ENCODE measurements at places on chromosomes 12 and 14.

GRCh38 chr14:73323896-73324399, 86.6 kb downstream of the PAPLN start:
- DNase-seq: no peak

GRCh38 chr12:67795236-67795635, 146.7 kb downstream of the DYRK2 start:
- no peak for DNase-seq

DNA sequence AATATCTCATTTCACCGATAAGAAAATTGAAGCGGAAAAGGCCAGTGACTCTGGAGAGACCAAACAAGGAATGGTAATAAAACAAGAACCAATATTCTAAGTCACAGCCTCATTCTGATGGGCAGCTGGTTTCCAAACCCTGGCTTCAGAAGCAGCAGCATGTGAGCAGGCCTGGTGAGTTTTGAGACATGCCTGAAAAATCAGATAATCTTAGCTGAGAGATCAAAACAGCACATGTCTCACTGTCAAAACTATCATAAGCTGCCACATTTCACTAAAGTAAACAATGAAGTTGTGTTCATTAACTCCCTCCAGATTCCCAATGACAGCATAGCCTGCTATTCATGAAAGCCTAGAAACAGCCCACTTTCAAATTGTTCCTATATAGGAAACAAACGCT, 36.5 kb downstream of the CIT start:
- DNase-seq: no peak

GRCh38 chr12:96886998-96887677, 19.9 kb upstream of the NEDD1 start:
- DNase-seq: no peak

DNA sequence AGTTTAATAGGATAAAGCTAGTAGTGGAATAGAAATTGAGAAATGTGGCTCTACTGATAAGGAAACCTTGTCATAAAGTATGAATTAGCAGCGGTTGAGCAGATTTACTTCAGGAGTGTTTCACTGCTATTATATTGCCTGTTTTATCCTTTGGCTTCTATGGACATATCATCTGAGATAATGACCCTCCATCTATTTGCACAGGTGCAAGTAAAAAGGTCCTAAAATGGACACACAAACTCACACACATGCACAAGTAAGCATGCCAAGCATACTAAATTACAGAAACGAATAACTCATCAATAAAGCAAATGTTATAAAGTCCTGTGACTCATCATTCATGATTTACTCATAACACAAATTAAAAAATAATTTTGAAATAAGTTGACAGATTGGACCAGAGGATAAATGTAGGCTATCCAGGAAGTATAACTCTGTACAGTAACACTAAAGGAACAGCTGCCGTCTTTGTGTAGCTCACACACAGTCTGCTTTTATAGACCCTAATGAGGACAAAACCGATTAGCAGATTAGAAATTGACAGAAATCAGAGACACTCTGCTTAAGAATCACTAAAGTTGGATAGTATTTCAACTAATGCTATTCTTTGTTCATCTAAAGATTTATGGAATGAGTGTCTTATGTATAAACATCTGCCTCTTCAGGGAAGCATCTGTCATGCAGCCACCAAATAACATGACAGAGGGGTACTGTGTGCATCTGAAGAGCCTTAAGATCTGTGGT, 73.9 kb downstream of the SYT1 start:
- DNase-seq: no peak

- no peak for DNase-seq
These were observed 87.6 kb downstream of the PPP2R5C start for GRCh38 chr14:101849125-101849524.

DNA sequence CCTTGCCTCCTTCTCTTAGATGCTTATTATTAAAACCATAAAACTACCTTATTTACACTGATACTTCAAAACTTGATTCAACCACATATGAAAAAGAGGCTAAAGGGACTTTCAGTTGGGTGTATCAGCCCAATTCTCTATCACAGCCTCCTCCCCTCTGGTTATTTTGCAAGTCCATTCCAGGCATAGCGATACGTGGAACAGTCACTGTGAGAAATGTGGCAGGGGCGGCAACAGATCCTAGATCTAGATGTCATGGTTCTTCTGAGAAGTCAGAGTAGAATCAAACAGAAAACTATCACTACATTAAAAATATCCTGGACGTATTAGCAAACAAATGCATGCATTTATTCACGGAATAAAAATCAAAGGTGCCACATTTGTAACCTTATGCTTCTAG, 83.2 kb downstream of the RALGAPA1 start:
- no peak for DNase-seq

DNA sequence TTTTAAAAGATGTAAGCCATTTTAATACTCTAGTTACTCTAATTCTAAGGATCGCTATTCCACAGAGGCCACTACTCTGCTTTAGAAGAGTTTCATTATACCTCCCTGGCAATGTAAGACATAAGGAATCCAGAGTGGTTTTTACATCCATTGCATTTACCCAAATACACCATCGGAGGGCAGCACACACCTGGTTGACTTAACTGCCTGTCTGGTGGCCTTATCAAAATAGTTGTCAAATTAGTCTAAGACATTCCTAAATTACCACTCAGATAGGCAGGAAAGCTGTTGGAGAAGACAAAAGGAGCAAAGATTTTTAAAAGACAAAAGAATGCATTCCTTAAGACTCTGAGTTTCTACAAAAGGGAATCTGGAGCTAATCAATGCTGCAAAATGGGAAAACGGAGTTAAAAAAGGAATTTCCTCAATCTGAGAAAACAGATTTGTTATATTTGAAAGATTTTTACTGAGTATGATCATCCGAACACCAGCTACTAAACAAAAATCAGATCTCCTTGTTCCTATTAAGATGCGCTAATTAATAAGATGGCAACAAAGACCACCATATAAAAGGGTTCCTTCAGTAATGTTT, 33.8 kb upstream of the FGD4 start:
- DNase-seq: no peak

DNA sequence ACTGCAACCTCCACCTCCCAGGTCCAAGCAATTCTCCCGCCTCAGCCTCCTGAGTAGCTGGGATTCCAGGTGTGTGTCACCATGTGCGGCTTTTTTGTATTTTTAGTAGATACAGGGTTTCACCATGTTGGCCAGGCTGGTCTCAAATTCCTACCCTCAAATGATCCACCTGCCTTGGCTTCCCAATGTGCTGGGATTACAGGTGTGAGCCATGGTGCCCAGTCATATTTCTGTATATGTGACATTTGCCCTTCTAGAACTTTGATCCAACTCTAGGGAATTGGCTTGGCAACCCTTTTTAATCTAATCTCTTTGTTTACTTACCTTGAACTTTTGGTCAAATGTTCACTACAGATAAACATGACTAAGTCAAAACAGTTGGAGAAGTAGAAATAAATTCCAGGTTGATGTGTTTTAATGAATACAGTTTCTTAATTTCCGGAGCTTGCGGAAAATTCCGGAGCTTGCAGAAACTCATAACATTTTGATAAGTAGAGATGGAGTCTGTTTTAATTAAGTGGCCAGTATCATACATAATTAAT, 11.5 kb upstream of the PEBP1 start:
- no peak for DNase-seq

- DNase-seq: no peak
These were observed 2.5 kb downstream of the DUSP6 start for GRCh38 chr12:89349814-89350213.

GRCh38 chr14:77554816-77555599, 56.4 kb upstream of the ISM2 start:
- DNase-seq: no peak

DNA sequence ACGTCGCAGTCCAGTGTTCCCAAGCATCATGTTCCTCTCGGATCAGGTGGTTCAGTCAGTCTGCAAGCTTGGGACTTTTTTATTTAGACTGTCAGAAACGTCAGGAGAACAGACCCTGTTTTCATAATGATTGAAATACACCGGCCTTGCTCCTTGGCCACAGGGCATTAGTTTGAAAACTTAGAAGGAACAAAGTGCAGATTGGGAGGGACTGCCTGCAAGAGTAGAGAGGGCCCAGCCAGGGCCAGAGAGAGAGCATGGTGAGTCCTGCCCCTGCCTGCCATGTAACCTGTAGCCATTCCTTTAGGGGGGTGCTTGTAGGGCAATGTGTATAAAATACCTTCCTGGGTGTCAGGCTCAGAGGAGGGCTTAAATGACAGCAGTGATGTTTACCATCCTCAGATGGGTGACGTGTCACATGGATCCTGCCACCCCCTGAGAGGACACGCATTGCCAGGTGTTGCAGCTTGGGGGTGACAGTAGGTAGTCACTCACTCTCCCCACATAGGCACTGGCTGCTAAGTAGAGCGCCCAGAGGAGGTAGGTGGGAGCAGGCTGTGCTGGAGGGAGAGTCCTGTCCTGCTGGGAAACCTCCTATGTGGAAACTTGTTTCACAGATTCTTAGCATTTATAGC, 45.7 kb downstream of the MMAB start:
- DNase-seq: no peak

DNA sequence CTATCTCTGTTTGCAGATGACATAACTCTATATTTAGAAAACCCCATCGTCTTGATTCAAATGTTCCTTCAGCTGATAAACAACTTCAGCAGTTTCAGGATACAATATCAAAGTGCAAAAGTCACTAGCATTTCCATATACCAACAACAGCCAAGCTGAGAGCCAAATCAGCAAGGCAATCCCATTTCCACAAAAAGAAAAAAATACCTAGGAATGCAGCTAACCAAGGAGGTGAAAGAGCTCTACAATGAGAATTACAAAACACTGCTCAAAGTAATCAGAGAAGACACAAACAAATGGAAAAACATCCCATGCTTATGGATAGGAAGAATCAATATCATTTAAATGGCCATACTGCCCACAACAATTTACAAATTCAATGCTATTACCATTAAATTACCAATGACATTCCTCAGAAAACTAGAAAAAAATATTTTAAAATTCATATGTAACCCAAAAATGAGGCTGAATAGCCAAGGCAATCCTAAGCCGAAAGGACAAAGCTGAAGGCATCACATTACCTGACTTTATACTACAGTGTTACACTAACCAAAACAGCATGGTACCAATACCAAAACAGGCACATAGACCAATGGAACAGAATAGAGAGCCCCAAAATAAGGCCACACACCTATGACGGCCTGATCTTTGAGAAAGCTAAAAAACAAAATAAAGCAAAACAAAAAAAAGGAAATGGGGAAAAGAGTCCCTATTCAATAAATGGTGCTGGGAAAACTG, 901.7 kb downstream of the LRFN5 start:
- no peak for DNase-seq
